Activated naive CD4-positive, alpha-beta T cell treated with anti-CD3 and anti-CD28 coated beads, Interleukin-2, amount 50 U/mL, for 16 hours (primary cell): ENCODE measurements at places on chromosomes 6 and 20.

DNA sequence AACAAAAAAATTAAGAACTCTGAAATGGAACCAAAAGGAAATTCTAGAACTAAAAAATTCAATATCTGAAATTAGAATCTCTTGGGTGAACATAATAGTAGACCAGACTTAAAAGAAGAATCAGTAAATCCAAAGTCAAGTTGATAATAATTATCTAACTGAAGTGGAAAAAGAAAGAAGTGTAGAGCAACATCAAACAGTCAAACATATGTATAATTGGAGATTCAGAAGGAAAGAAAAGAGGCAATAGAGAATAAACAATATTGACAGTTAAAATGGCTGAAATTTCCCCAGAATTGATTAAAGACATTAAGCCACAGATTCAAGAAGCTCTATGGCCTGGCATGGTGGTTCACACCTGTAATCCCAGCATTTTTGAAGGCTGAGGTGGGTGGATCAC, 383.6 kb downstream of the PREX1 start:
- DNase-seq = no peak

DNA sequence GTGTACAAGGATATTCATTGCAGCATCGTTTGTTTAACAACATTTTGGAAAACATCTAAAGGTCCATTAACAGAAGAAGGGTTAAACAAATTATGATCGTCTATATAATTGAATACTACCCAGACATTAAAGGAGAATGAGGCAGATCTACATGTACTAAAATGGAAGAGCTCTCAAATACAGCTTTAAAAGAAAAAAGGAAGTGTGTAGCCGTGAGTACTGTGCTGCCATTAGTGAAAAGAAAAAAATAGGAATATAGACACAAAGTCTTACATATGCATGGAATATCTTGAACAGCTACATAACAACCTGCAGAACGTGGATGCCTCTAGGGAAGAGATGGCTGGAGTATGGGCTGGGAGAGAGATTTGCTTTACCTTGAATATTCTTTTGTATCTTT, 37.9 kb downstream of the PRDM1 start:
- DNase-seq = no peak

DNA sequence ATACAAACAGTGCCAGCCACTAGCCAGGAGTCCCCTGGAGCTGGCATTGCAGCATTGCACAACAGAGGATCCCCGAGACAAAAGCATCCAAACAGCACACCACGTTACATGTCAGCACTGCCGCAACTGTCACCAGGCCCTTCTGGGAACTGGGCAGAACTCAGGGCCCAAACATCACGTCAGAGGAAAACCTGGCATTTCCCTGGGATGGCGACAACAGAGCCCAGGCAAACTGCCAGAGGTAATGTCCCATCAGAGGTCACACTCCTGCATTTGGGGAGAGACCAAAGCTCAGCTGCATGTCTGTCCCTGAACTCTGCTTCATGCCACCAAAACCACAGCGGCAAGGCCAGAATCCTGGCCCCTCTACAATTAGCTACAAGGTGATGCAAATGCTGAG, 36.3 kb downstream of the PPP1R3G start:
- DNase-seq = no peak

- no peak for DNase-seq
These were observed 122.1 kb downstream of the HIVEP2 start for GRCh38 chr6:142822842-142823241.

GRCh38 chr20:59726281-59726595, 121.9 kb downstream of the PHACTR3 start:
- DNase-seq = no peak

DNA sequence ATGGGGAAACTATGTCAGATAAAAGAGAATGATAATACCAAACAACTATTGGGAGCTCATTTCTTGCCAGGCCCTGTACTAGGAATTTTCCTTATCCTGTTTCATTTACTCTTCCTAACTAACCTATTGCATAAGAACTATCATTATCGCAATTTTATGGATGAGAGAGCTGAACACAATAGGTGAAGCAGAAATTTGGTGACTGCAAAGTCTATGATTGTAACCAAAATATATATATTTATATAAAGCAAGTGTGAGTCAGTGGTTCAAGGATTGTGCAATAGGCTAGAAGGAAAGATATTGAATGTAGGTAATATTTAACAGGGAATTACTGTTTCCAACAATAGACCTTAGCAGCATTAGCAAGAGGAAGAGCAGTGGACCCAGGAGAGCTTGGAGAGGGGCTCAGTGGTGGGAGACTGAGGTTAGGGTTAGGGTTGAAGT, 181.1 kb upstream of the TENT5A start:
- no peak for DNase-seq

- no peak for DNase-seq
These were observed 111.7 kb upstream of the FAM184A start for GRCh38 chr6:119190176-119190575.

DNA sequence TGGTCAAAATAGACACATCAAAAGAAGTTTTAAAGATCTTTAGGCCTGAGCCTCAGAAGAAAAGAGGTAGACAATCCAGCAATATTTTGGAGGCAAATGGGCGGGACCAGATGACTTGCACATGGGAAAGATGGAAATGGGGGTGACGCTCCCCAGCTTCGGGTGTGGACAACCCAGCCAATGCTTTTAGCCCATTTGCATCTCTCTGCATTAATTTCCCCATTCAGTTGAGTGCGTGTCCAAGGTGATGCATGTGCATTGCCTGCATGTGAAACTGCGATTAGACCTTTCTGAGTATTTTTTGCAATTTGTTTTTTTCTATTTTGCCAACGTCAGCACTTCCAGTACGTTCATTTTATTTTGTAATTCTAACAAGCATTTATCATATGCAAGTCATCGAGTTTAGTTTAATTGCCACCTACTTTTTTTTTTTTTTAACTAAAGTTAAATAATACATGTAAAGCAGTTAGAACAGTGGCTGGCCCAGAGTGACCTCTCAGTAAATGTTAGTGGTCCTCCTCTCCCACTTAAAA, 24.2 kb downstream of the PDRG1 start:
- no peak for DNase-seq

DNA sequence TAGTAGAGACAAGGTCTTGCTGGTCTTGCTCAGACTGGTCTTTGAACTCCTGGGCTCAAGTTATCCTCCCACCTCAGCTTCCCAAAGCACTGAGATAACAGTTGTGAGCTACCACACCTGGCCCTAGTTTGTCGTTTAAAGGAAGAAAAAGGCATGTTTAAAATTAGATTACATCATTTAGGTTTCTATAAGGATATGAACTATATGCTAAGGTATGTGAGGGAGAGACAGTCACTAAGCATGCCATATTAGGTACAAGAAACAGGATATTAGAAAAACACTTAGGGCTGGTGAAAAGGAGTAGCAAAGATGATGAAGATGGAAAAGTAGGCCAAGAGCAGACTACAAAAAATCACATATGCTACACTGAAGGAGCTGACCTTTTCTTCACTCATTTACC, 106.4 kb downstream of the ASCC3 start:
- no peak for DNase-seq

DNA sequence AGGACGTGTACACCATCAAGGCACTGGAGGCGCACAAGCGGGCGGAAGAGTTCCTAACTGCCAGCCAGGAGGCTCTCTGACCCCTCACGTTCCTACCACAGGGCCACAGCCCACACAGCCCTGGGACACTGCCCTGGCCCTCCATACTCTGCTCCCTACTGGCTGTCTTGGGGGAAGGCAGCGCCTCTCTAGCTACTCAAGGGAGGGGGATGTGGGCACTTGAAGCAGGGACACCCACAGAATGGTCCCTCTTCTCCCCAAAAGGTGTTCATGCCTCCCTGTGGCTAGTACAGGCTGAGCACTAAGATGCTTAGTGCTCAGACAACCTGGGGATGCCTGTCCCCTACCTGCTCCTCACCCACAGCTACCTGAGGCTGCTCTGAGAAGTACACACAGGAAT, 2.5 kb downstream of the MEA1 start:
- no peak for DNase-seq

GRCh38 chr6:71533939-71534379, 245.3 kb downstream of the OGFRL1 start:
- DNase-seq = no peak

GRCh38 chr20:63442100-63442493, 30.4 kb downstream of the KCNQ2 start:
- DNase-seq = peak; percentile 67

- no peak for DNase-seq
These were observed 85.3 kb upstream of the SIRPA start for GRCh38 chr20:1809611-1810510.

- no peak for DNase-seq
These were observed 40.8 kb downstream of the NT5E start for GRCh38 chr6:85490516-85491248.

- no peak for DNase-seq
These were observed 101.1 kb downstream of the SMLR1 start for GRCh38 chr6:130928158-130928912.

DNA sequence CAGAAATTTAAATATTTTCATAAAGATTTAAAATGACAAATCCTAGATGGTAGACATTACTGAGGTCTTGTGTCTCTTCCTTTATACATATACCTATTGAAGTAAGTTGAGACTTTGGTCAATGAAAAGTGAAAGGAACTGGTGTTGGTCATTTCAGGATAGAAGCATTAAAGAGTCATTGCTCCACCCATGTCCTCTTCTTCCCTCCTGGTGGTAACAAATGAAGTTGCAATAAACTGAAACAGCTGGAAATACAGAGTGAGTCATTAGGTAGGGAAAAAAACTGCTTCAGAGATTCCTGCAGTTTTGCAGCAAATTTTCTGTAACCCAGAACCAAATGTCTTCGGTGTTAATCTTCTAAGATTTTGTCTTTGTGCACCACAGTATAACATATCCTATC, 448.0 kb downstream of the EYS start:
- no peak for DNase-seq

DNA sequence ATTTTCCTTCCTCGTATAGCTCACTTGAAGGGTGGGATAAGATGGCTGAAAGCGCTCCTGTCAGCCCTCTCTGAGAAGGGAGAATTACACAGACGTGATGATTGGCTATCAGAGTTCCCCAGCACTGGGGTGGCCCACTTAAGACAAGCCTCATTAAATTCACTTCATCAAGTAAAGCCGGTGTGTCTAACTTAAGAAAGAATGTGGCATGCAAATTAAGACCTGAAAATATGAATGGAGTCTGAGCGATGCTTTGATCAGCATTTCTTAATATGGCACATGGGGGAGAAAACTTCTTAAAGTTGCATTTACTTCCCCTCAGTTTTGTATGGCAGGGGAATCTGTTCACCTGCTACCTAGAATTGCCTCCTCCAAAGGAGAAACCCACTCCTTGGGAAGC, 369.3 kb downstream of the FARS2 start:
- no peak for DNase-seq

GRCh38 chr20:12243327-12243726, 325.6 kb downstream of the BTBD3 start:
- DNase-seq = no peak

DNA sequence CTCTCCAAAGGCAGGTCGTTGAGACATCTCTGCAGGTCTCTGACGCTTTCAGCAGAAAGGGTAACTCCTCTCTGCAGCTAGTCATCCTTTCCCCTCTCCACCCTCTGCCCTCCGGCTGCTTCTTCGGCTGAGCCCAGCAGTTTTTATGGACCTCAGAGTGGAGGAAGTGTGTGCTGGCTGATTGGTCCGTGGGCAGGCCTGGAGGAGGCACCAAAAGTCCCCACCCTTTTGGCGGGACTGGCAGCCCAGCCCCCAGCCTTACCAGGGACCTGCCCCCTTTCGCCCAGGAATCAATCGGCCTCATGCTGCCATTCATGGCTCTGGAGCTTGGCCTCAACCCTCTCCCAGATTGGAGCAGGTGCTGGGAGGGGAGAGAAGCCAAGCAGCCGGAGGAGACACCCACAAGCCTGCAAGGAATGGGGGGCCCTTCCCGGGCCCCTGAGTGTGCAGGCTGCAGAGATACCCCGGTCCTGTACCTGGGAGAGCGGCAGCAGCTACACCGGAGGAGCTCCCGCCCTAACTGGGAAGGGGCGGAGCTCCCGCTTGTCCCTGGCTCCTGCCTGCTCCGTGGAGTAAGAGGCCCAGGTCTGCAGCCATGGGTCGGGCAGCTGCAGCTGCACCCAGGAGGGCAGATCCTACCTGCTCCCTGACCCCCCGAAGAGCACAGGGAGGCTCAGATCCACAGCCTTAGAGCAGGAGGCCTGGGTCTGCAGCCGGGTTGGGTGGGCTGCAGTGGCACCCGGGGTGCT, 170.3 kb upstream of the SOX4 start:
- DNase-seq = no peak

DNA sequence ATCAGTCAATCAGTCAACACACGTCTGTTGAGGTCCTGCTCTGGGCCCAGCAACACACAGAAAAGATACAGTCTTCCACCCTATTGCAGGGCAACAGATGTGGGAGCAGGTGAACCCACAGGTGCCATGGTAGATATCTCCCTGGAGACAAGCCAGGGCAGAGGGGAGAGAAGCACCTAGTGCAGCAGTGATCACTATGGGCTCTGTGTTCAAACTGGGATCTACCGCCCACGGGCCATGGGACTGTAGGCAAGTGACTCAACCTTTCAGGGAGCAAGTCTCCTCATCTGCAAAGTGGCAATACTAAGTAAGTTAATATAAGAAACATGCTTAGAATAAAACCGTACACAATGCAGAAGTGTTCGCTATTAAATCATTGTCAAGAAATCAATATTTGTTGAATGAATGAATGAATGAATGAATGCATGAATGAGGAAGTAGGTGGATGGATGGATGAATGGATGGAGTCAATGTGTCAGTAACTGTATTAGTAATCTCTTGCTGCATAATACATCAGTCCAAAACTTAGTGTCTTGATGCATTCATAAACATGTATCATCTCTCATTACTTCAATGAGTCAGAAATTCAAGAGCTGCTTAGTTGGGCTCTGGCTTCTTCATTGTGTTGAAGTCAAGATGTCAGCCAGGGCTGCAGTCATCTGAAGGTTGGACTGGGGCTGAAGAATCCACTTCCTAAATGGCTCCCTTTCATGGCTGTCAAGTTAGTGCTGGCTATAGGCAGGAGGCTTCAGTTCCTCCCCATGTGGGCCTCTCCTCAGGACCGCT, 31.9 kb upstream of the NFATC2 start:
- peak; percentile 27 for DNase-seq
